GM12864 (cell line): ENCODE measurements at places on chromosomes 4 and X.

DNA sequence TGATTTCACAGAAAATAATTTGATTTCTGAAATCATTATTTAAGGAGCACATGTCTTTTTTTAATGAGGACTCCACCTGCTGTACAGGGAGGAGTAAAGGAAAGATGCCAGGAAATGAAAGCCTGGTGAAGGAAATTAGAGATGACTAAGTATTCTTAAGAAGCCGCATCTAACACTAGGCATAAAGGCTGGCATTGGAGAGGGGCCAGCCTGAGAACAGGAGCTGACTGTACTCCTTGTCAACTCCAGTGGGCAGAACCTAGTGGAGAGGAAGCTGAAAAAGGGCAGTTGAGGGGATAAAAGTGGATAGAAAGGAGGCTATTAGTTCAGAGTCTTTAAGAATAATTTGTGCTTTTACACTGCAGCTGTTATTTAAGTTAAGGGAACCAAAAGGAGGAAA, 393.0 kb downstream of the PPP1R2C start:
- no peak for DNase-seq

DNA sequence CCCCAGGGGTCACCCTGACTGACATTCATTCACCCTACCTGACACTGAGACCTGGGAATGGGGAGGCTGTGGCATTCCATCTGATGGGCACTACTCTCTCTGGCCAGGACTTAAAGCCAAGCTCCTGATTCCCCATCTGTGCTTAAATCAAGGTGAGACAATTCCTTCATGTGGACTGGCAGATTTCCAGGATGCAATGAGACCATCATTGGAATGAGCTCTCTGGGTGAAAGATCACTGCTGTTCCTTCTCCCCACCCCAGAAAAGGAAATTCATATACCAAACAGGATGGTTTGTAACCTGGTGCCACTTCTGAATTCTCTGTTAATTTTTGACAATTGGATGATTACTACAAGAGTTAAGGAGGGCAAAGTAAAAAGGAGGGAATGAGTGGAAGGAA, 354.8 kb downstream of the MID1IP1 start:
- DNase-seq = no peak

DNA sequence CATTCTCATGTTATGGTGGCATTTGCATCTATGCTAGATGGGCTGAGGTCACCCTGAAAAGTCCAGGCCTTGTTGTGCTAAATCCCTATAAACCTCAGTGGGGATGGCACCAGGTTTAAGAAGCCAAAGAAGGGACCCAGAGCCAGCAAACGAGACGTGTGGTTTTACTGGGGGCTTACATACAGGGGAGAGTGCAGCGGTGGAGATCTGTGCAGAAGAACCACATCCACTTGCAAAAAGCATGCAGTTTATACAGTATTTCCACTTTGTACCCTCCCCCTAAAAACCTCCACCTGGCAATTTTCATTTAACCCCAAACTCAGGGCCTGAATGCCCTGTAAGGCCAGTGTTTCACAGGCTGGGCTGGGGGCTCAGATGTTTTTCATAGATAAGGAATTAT, 134.9 kb upstream of the GATB start:
- no peak for DNase-seq

DNA sequence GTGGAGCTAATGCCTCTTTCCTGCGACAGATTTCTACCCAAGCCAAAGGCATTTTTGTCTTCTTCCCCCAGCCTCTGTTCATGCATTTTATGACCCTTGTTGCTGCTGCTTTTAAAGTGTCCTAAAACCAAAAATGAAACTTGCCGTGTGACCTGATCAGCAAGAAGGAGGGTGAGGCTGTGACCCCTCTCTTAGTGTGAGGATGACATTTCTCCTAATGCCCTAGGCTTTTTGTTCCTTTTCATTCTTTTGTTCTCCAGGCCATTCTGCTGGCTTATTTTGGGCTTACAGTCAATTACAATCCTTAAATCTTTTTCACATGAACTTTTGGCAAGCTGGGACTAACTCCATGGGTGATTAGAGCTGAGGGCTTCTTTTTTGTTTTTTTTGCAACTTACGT, 34.4 kb downstream of the PTTG2 start:
- no peak for DNase-seq

DNA sequence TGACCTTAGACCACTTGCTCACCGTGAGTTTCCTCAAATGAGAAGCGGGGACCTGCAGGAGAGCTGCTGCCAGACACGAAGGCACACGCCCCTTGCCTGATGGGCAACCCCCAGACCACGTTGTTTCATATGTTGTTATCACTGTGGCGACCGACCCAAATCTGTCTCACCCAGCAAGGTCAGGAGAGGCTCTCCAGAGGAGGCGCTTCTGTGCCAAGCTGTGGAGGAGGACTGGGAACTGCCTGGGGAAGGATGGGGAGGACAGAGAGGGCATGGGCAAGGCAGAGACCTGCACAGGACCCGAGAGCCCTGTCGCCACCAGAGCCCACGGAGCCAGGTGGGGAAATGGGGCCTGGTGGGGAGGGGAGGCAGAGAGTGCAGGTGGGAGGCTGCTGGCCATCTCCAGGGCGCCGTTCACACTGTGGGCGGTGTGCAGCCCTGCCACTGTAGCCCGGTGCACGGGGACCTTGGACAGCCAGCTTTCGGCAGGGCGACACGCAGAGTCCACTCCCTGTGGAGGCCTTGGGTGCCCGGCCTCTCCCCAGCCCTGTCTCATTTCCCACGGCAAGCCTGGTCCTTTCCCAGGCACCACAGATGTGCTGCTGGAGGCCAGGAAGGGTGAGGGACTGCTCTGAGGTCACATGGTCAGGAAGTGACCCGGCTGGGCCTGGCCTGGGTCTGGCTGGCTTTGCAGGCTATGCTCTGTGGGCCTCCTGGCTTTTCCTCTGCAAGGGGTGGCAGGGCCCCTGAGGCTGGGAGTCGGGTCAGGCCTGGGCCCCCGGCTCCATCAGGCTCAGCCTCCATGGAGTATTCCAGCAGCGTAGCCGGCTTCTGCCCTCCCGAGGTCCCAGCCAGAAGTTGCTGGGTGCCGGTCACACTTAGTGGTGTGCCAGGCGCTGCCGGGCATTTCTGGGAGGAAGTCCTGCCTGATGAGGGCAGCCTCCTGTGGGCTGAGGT, 3.2 kb downstream of the HTRA3 start:
- no peak for DNase-seq

DNA sequence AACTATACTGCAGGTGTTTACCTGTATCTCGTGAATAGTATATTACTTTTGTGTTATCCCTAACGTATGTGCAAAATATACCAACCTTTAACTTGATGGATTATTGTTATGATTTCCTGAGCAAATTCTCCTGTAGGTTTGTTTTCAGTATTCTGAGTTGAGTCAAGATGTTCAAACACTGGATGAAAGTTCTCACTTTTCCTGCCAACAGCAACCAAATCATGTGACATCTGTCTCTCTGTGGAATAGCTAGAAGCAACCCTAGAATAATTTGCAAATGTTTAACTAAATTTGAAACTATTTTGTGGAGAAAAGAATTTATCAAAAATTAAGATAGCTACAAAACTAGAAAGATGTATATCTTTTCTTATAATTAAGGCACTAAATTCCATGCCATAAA, 35.6 kb downstream of the BCLAF3 start:
- DNase-seq = no peak

DNA sequence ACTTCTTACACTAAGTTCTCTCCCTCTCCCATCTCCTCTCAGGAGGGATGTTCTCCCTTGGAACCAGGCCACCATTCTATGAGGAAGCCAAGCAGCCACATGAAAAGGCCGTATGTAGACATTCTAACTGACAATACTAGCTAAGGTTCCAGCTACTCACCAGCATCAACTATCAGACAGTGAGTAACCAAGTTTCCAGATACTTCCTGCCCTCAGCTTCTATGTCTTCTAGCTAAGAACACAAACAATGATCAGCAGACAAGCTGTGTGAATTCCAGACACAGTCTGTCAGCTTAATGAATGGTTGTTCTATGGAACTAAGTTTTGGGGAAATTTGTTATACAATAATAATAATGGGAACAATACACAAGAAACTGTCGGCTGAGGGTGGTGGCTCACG, 50.8 kb downstream of the SMIM14 start:
- DNase-seq = no peak

DNA sequence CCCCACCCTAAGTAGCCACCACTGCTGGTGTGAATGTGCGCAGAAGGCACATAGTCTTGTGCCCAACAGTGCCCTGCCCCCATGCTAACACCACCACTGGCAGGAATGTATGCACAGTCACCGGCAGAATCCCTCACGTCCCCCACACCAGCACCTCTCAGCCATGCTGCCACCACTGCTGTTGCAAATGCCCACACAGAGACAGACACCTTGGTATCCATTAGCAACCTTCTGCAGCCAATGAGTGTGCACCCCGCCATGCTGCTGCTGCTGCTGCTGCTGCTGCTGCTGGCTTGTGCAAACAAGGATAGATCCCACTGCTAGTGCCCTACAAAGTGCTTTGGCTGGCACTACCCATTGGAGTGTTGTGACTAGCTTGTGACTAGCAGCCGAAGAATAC, 52.4 kb upstream of the MMAA start:
- no peak for DNase-seq

- DNase-seq = no peak
These were observed 9.0 kb upstream of the YIPF7 start for GRCh38 chr4:44660396-44660795.

- DNase-seq = no peak
These were observed 55.0 kb downstream of the MRPL1 start for GRCh38 chr4:77917601-77918000.

DNA sequence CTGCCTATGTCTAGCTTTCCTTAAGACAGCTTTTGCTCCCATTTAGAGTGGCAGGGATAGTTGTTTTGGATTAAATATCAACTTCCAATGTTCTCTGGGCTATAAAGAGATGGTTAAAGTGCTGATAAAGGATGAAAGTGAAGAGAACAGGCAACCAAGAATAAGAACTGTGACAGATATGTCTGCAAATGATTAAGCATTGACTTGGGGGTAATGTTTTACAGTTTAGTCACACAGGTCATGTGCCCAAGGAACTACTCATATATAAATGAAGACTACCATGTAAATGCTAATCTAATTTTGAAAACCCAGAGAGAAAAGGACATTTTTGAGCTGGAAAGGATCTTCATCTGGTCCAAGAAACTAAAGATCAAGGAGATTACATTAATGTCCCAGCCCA, 42.1 kb downstream of the RBMX2 start:
- DNase-seq = no peak

DNA sequence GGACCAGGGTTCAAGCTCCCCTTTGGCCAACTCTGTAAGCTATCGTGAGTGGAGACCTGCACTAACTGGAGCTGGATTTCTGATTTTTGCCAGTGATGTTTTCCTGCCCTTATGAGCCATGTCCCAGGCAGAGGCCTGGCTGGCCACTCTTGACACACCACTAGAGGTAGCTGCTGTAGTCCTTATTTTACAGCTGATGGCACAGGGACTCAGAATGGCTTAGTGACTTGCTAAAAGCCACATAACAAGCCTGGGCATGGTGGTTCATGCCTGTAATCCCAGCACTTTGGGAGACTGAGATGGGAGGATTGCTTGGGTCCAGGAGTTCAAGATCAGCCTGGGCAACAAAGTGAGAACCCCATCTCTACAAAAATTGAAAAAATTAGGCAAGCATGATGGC, 33.4 kb downstream of the CYTL1 start:
- no peak for DNase-seq

DNA sequence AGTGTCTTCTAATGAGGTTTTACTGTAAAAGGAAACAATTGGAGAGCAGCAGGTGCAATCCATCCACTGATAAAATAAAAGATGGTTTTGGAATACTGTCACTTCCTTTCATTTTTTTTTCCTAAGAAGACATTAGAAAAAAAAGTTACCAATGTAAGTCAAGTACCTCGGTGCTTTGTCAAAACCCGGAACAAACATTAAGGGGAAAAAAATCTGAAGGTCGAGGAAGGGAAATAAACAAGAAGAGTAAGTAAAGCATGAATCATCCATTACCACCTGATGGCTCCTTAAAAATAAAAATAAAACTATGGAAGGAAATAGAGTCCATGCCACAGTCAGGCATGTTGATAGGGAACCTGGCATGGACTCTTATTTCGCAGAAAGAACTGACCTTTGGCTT, 15.3 kb upstream of the XPNPEP2 start:
- no peak for DNase-seq

DNA sequence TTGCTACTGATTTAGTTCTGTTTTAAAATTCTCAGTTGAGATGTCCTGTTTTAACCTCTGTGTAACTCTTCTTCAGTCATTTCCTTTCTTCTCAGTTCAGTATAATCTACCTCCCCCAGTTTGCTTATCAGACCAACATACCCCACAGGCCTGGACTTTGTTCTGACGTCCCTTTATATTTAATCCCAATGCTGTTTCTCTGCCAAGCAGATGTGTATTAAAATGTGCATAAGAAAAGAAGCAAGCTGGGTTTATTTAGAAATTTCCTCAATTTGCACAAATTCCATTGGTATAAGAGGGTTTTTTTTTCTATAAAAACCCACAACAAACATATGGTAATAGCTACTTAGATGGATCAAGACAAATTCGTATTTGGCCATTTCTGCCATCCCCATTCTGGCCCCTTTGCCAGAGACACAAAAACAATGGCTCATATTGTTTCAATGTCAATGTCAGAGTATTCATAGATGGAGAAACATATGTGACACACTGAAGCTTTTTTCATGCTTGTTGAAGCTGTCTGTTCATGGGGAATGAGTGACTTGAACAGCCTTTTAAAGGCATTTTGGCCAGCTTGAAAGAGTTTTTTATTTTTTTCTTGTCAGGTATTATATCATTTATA, 24.5 kb downstream of the HCCS start:
- no peak for DNase-seq

GRCh38 chrX:100449696-100450608, 39.9 kb upstream of the PCDH19 start:
- DNase-seq = no peak

- no peak for DNase-seq
These were observed 490.8 kb downstream of the RAPGEF2 start for GRCh38 chr4:159593681-159594080.

DNA sequence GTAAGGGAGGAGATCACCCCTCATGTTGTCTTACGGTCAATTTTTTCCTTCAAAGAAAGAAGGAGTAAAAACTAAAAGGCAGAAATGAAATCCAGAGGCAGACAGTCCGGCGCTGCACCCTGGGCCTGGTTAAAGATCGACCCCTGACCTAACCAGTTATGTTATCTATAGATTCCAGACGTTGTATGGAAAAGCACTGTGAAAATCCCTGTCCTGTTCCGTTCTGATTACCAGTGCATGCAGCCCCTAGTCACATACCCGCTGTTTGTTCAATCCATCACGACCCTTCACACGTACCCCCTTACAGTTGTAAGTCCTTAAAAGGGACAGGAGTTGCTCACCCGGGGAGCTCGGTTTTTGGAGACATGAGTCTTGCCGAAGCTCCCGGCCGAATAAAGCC, 105.6 kb upstream of the JADE1 start:
- no peak for DNase-seq
